Astrocyte (in vitro differentiated cells and primary cell): ENCODE measurements at places on chromosomes 5 and 9. TPM values are rescaled to one million over a fixed set of nuclear protein-coding genes. Genes with fewer than 3 reads are reported as not detected.

DNA sequence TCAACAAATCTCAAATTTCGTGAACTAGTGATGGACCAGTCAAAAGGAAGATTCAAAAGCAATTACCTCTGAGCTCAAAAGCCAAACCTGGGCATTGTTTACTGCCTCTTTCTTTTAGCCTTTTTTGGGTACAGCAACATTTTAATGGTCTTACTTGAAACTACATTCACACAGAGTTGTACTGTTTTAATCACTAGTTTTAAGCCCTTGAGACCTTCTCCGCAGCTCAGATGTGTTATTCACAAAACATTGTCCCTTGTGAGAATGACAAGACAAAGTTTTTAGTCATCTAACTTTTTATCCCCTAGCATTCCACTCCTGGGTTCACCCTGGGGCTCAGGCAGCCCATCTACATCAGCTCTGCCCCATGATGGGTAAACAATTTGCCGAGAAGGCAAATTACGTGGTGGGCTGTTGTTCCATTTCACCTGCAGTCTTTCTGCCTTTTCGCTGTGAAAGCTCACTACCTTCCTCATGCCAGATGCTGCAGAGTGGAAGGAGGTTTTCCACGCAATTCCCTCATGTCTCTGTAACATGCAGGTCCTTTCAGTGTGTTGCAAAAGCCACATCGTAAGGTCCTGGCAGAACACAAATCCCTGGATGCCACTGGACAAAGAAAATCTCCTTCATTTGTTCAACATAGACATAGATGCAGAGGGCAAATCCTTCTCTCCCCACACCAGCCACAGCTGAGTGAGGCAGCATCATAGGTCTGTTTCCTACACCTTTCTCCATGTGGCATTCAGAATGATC, 175.7 kb downstream of the EBF1 start:
- no peak for DNase-seq
- H3K4me3 ChIP-seq = no peak overlapping the region
- no peak overlapping the region for H3K27ac ChIP-seq
- no peaks in the 10 kb centered on the region for H3K4me1 ChIP-seq

- DNase-seq = no peak
- peaks cover 15% of the 10 kb centered on the region for H3K36me3 ChIP-seq
- no peak overlapping the region for H3K27ac ChIP-seq
- H3K27me3 ChIP-seq = no peaks in the 10 kb centered on the region
These were observed 414 bp downstream of the WDR38 start for GRCh38 chr9:124853605-124854143.

- no peaks in the 10 kb centered on the region for H3K4me1 ChIP-seq
- peak; percentile 88 for DNase-seq
- H3K36me3 ChIP-seq = no peaks in the 10 kb centered on the region
- no peak overlapping the region for H3K4me3 ChIP-seq
- H3K27me3 ChIP-seq = peaks cover 5% of the 10 kb centered on the region
- H3K27ac ChIP-seq = no peak overlapping the region
These were observed 289.2 kb upstream of the DMRT1 start for GRCh38 chr9:551986-552929.

- no peaks in the 10 kb centered on the region for H3K27me3 ChIP-seq
- H3K27ac ChIP-seq = no peak overlapping the region
- no peak overlapping the region for H3K4me3 ChIP-seq
- H3K36me3 ChIP-seq = no peaks in the 10 kb centered on the region
These were observed 467.1 kb upstream of the ST8SIA4 start for GRCh38 chr5:101370181-101370580.

DNA sequence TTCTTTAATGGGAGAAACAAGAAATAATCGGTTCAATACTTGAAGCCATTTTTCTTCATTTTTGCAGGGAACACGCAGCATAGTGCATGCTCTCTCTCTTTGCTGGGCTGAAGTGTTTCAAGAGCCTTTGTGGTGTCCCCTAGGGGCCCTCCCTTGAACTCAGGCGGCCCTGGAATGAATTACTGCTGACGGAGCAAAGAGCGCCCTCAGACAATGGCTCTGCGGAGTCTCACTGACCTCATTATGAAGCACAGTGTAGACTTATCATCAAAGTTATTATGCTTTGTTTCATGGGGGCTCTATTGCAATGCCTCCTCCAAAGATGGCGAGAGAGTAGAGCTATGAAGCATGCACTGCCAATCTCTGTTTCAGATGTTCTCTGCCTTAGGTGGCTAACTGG, 64.8 kb upstream of the ADCY2 start:
- H3K4me1 ChIP-seq = peaks cover 7% of the 10 kb centered on the region
- DNase-seq = no peak
- no peaks in the 10 kb centered on the region for H3K27me3 ChIP-seq
- H3K36me3 ChIP-seq = no peaks in the 10 kb centered on the region
- no peak overlapping the region for H3K27ac ChIP-seq
- H3K4me3 ChIP-seq = no peak overlapping the region

GRCh38 chr5:50963971-50964745, 297.7 kb downstream of the PARP8 start:
- no peaks in the 10 kb centered on the region for H3K36me3 ChIP-seq
- H3K27me3 ChIP-seq = peaks cover 60% of the 10 kb centered on the region
- no peak overlapping the region for H3K27ac ChIP-seq
- no peak overlapping the region for H3K4me3 ChIP-seq

DNA sequence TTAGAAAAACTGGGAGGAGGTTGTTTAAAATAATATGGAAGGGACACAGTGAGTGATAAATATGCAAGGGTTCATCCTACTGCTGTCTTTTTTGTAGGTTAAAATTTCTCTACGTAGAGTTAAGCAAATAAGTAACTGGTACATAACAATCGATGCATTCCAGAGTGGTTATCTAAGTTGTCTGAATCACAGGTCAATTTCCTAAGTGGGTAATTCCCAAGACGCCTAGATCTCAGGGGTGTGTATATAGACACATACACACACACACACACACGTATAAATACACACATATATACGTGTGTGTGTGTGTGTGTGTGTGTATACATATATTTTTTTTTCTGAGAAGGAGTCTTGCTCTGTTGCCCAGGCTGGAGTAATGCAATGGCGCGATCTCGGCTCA, 22.3 kb downstream of the CAAP1 start:
- no peak overlapping the region for H3K27ac ChIP-seq
- H3K27me3 ChIP-seq = no peaks in the 10 kb centered on the region
- no peaks in the 10 kb centered on the region for H3K36me3 ChIP-seq
- H3K4me1 ChIP-seq = no peaks in the 10 kb centered on the region
- peak; percentile 51 for DNase-seq

- H3K27ac ChIP-seq = no peak overlapping the region
- H3K4me3 ChIP-seq = no peak overlapping the region
- no peak for DNase-seq
- peaks cover 2% of the 10 kb centered on the region for H3K27me3 ChIP-seq
- H3K4me1 ChIP-seq = no peaks in the 10 kb centered on the region
These were observed 144.4 kb upstream of the TBCA start for GRCh38 chr5:77920359-77921058.

GRCh38 chr5:74798977-74799911, 32.2 kb downstream of the NSA2 start:
- no peaks in the 10 kb centered on the region for H3K4me1 ChIP-seq
- no peaks in the 10 kb centered on the region for H3K36me3 ChIP-seq
- no peaks in the 10 kb centered on the region for H3K27me3 ChIP-seq
- no peak overlapping the region for H3K27ac ChIP-seq

DNA sequence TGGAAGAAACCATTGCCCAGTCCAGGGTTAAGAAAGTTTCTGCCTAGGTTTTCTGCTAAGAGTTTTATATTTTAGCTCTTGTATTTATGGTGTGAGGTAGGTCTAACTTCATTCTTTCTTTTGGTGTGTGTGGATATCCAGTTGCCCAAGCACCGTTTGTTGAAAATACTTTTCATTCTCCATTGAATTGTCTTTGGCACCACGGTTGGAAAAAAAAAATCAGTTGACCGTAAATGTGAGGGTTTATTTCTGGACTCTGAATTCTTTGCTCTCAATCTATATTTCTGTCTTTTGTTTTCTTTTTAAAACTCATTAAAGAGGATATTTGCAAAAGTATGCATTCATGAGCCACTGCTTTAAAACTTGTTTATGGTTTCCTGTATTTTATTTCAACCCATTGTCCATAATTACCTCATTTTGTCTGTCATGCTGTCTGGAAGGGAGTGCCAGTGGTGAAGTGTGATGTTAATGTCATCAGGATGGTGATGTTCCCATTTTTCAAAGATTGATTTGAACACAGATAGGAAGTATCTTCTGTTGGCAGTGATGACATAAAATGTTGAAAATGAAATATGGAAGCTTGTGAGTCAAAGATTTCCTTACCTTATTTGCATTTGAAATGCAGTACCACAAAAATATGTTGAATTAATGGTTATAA, 33.9 kb downstream of the HABP4 start:
- H3K27me3 ChIP-seq = no peaks in the 10 kb centered on the region
- no peaks in the 10 kb centered on the region for H3K36me3 ChIP-seq

- peaks cover 5% of the 10 kb centered on the region for H3K4me1 ChIP-seq
- DNase-seq = no peak
- no peaks in the 10 kb centered on the region for H3K36me3 ChIP-seq
- no peaks in the 10 kb centered on the region for H3K27me3 ChIP-seq
- no peak overlapping the region for H3K27ac ChIP-seq
These were observed 50.1 kb downstream of the NUDT12 start for GRCh38 chr5:103512500-103512899.

DNA sequence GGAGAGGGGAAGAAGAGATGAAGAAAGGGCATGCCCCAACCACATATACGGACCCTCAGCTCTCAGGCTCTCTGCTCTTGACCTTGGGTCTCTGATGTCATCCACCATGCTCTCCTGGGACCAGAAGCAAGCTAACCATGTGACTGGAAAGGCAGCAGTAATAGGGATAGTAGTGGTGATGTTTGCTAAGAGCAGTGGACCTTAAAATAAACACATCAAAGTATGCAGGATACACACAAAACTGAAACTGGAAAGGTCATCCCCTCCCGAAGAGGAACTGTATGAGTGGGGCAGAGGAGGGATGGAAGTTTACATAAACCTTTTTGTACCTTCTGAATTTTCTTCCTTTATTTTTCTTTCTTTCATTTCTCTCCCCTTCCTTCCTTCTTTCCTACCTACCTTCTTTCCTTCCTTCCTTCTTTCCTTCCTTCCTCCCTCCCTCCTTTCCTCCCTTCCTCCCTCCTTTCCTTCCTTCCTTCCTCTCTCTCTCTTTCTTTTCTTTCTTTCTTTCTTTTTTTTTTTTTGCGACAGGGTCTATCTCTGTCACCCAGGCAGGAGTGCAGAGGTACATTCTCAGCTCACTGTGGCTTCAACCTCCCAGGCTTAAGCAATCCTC, 8.1 kb upstream of the PTPN3 start:
- no peak for DNase-seq
- peaks cover 25% of the 10 kb centered on the region for H3K27me3 ChIP-seq
- H3K27ac ChIP-seq = no peak overlapping the region
- no peaks in the 10 kb centered on the region for H3K36me3 ChIP-seq
- no peak overlapping the region for H3K4me3 ChIP-seq

GRCh38 chr5:103031607-103032006, 88.3 kb downstream of the GIN1 start:
- no peaks in the 10 kb centered on the region for H3K4me1 ChIP-seq
- H3K27ac ChIP-seq = no peak overlapping the region
- H3K4me3 ChIP-seq = no peak overlapping the region
- H3K27me3 ChIP-seq = no peaks in the 10 kb centered on the region

GRCh38 chr5:135046661-135047346, 12.8 kb upstream of the PITX1 start:
- no peaks in the 10 kb centered on the region for H3K36me3 ChIP-seq
- H3K4me1 ChIP-seq = no peaks in the 10 kb centered on the region
- DNase-seq = no peak
- H3K27me3 ChIP-seq = peaks cover 82% of the 10 kb centered on the region
- H3K4me3 ChIP-seq = no peak overlapping the region

DNA sequence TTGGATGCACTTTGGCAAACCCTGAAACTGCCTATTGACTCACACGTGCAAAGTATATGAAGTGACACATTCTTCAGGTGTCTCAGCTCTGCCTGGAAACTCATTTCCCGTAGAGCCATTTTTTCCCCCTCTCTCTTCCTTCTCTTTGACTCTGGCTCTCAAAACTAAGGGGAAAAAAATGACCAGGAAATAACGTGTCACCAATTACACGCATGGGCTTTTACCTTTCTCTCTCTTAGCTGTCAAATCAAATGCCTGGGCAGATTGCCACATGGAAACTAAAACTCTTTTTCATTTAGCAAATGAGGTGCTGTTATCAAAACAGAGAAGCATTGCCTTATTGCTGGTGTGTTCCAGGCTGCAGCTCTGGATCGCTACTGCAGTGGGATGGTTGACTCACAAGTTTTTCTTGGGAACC, 18.3 kb upstream of the IFNK start:
- no peaks in the 10 kb centered on the region for H3K36me3 ChIP-seq
- no peak overlapping the region for H3K27ac ChIP-seq
- peak; percentile 31 for DNase-seq

The SEMA5A gene
- total RNA-seq = 13.8 and 15.3 TPM in 2 replicates

The ANKRD33B gene
- total RNA-seq = 13.5 and 22.7 TPM in 2 replicates

The TRPM3 gene
- total RNA-seq = 0.14 and 0.22 TPM in 2 replicates

The FREM1 gene
- total RNA-seq = 0.31 and 0.52 TPM in 2 replicates

The FKTN gene
- total RNA-seq = 17.5 and 21.1 TPM in 2 replicates

The SPINK1 gene
- total RNA-seq = not detected in 2 replicates
